Uterus (tissue), 4 donors: ENCODE measurements at places on chromosomes 3 and 15. TPM values are rescaled to one million over a fixed set of nuclear protein-coding genes. Genes with fewer than 3 reads are reported as not detected.

Gene GOLGA6B
- total RNA-seq = not detected

Gene CD200R1
- 1.5 TPM for total RNA-seq

Gene LYZL4
- total RNA-seq = not detected

Gene CORO2B
- total RNA-seq = 1.3 TPM

Gene TRH
- total RNA-seq = not detected

Gene C3orf49
- total RNA-seq = not detected

Gene SERPINI2
- total RNA-seq = not detected

Gene NLGN1
- 44.8 TPM for total RNA-seq

Gene LARP6
- 11.9 TPM for total RNA-seq

Gene CPNE9
- total RNA-seq = not detected

Gene SI
- total RNA-seq = not detected

Gene DCUN1D1
- 13.1 TPM for total RNA-seq

Gene PROS1
- 14.6 TPM for total RNA-seq

Gene ACTC1
- total RNA-seq = 2.4 TPM

Gene GOLGA8J
- 0.37 TPM for total RNA-seq

Gene RNF13
- total RNA-seq = 116 TPM

Gene TBC1D2B
- 89.0 TPM for total RNA-seq

Gene ITIH3
- 0.48 TPM for total RNA-seq

Gene COL7A1
- total RNA-seq = 19.6 TPM

Gene EDEM1
- 58.4 TPM for total RNA-seq

Gene LXN
- 25.3 TPM for total RNA-seq

Gene EBLN2
- 4.7 TPM for total RNA-seq

Gene GP9
- not detected for total RNA-seq

Gene KIF15
- total RNA-seq = 14.7 TPM

Gene KBTBD8
- not detected for total RNA-seq

Gene MEIS2
- total RNA-seq = 124 TPM

Gene VEPH1
- total RNA-seq = not detected

Gene GPR149
- not detected for total RNA-seq

Gene ZNF660
- 13.4 TPM for total RNA-seq

Gene LRCH3
- 108 TPM for total RNA-seq

Gene CILP
- 22.5 TPM for total RNA-seq

Gene KBTBD13
- total RNA-seq = not detected

Gene LRRC31
- total RNA-seq = not detected

Gene FOXL2NB
- 6.2 TPM for total RNA-seq

Gene MLF1
- 23.8 TPM for total RNA-seq

Gene CCR9
- not detected for total RNA-seq

Gene HAPLN3
- 34.8 TPM for total RNA-seq

Gene CPLX3
- not detected for total RNA-seq

Gene HOMER2
- total RNA-seq = 14.1 TPM

Gene UQCRC1
- total RNA-seq = 116 TPM

Gene SERP1
- 87.9 TPM for total RNA-seq

Gene SELENOS
- 36.9 TPM for total RNA-seq

Gene ZDHHC23
- total RNA-seq = 3.1 TPM

Gene SLC51B
- total RNA-seq = not detected
